Activated CD8-positive, alpha-beta T cell treated with anti-CD3 and anti-CD28 coated beads for 36 hours (primary cell): ENCODE measurements at places on chromosomes 11 and 22. TPM values are rescaled to one million over a fixed set of nuclear protein-coding genes. Genes with fewer than 3 reads are reported as not detected.

The FIBP gene
- total RNA-seq = 78.8 TPM

The CACNA1I gene
- total RNA-seq = 0.09 TPM

The OR4A15 gene
- total RNA-seq = not detected

The NPAS4 gene
- total RNA-seq = 0.11 TPM

The RBMXL2 gene
- total RNA-seq = not detected

The GGT5 gene
- not detected for total RNA-seq
